Uterus (tissue), 4 donors: ENCODE measurements at places on chromosomes 1 and 21.

GRCh38 chr1:79852004-79852403 lies 845.5 kb upstream of the ADGRL4 start:
- DNase-seq, result no peak
- no peaks in the 10 kb centered on the region for H3K4me1 ChIP-seq
- no peaks in the 10 kb centered on the region for H3K27me3 ChIP-seq
- no peak overlapping the region for H3K4me3 ChIP-seq

DNA sequence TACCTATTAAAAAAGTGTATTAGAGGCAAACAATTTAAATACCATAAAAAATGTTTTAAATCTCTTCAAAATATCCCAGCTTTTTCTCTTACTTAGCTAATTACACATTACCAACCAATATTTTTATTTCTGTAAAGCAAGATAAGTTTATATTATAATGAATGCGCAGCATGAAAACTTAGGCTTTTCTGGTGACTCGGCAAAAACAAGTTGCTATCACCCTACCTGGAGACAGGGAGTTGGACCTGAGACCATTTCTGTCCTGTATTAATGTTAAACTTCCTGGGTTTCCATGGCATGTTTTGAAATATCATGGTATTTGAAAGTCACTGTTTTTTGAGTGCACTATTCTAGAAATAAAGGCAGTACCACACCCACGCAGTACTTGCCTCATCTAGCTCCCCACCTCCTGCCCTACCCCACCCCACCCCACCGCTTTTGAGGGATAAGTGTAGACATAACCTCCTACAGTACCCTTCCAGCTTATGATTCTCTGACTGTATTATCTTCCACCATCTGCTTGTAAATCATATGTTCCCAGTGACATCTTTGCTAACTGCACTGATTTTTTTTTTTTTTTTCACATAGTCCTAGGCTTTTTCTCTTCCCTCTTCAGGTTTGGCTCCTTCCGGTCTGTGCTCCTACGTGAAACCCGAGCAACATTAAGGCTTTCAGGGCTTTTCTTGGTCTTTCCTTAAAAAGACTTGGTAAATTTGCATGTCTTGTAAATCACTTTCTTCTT lies 77.5 kb downstream of the PHTF1 start:
- no peaks in the 10 kb centered on the region for H3K4me1 ChIP-seq
- no peaks in the 10 kb centered on the region for H3K36me3 ChIP-seq
- no peak for DNase-seq
- H3K27ac ChIP-seq, result no peak overlapping the region
- H3K4me3 ChIP-seq, result no peak overlapping the region

DNA sequence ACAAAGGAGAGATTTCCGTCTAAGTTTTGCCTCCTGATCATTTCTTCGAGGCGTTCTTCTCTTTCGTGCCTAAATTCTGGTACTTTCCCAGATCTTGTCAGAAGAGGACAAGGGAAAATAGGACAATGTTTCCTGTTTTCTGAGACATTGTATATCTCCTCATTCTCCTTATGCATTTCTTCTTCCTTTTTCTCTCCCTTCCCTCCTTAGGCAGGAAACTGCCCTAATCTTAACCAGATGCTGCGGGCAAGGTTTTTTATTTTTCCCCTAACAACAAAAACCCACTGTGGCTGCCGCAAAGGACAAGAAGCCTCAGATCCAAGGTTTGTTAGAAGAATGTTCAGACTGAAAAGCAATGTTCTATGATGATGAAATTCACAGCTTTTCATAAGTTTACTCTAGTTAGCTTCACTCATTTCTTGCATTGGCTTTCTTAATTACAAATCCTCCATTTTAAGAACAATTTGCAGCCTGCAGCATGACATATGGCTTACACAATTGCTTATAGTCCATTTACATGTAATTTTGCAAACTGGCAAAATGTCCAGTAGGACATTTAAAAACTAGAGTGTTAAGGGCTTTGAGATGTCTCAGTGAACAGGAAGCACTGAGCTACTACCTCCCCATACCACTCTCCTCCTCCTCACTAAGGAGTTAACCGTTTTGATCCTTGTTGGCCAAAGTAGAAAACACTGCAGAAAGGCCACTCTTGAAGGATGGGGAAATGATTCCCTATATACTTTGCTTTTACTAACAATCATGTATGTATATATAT lies 624 bp downstream of the CTSK start:
- no peaks in the 10 kb centered on the region for H3K27me3 ChIP-seq
- H3K27ac ChIP-seq, result peak overlapping the region; percentile 82
- H3K36me3 ChIP-seq, result no peaks in the 10 kb centered on the region
- no peak for DNase-seq
- peak overlapping the region; percentile 28 for H3K4me3 ChIP-seq

- no peaks in the 10 kb centered on the region for H3K36me3 ChIP-seq
- H3K4me1 ChIP-seq, result no peaks in the 10 kb centered on the region
- no peaks in the 10 kb centered on the region for H3K27me3 ChIP-seq
- H3K4me3 ChIP-seq, result peak overlapping the region; percentile 63
Measured at GRCh38 chr1:44212355-44213221, 683 bp upstream of the DMAP1 start.

- H3K36me3 ChIP-seq, result no peaks in the 10 kb centered on the region
- H3K4me1 ChIP-seq, result no peaks in the 10 kb centered on the region
- no peaks in the 10 kb centered on the region for H3K27me3 ChIP-seq
- no peak overlapping the region for H3K27ac ChIP-seq
Measured at GRCh38 chr1:107318932-107319331, 178.1 kb downstream of the NTNG1 start.

GRCh38 chr1:47262787-47263413 lies 30.9 kb upstream of the TAL1 start:
- no peaks in the 10 kb centered on the region for H3K27me3 ChIP-seq
- H3K36me3 ChIP-seq, result no peaks in the 10 kb centered on the region
- no peak overlapping the region for H3K27ac ChIP-seq
- no peaks in the 10 kb centered on the region for H3K4me1 ChIP-seq
- no peak overlapping the region for H3K4me3 ChIP-seq

DNA sequence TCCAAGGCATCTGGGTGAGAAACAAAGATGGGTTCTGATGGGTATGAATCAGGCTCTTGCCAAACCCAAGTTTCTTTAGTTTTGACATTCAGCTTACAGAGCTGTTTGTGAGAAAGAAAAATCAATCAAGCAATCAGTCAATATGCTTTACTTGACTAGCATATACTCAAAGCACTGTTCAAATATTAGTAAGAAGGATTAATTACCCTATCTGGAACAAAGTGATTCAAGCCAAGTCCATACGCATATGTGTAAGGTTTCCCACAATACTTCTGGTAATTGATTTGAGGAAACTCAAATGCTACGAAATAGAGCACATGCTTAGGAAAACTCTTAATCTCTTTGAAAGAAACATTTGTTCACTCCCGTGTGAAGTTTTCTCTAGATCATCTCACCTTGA lies 18.7 kb downstream of the RPE65 start:
- no peaks in the 10 kb centered on the region for H3K4me1 ChIP-seq
- H3K27me3 ChIP-seq, result no peaks in the 10 kb centered on the region
- no peak for DNase-seq
- no peaks in the 10 kb centered on the region for H3K36me3 ChIP-seq

DNA sequence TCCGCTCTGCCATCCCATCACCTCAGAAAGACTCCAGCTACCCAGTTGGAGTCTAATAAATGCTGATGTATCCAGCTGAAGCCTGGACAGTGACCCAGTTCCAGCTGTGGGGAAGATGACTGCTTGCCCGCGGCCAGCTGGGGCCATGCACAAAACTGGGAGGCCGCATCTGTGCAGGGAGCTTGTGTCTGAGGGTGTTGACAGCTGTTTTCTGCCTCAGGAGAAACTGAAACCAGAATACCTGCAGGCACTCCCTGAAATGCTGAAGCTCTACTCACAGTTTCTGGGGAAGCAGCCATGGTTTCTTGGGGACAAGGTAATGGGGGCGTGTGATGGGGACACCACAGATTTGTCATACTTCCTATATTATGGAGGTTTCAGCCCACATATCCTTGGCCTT lies 3.2 kb downstream of the GSTM2 start:
- no peak overlapping the region for H3K4me3 ChIP-seq
- H3K27me3 ChIP-seq, result no peaks in the 10 kb centered on the region
- H3K27ac ChIP-seq, result no peak overlapping the region

DNA sequence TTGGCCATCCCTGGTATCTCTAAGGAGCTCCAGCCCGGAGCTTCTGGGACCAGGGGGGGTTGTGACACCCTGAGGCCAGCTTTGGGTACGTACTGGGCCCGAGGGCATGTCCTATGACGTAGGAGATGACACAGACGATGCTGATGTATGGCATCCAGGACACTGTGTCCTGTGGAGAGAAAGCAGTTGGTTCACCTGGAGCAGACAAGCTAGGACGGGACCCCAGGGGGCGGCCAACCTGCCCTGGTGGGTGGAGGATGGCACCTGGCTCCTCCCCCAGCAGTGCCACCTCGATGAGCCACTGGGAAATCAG lies 12.1 kb upstream of the SLC2A7 start:
- no peak overlapping the region for H3K27ac ChIP-seq
- no peaks in the 10 kb centered on the region for H3K27me3 ChIP-seq
- H3K4me3 ChIP-seq, result no peak overlapping the region
- H3K4me1 ChIP-seq, result no peaks in the 10 kb centered on the region

DNA sequence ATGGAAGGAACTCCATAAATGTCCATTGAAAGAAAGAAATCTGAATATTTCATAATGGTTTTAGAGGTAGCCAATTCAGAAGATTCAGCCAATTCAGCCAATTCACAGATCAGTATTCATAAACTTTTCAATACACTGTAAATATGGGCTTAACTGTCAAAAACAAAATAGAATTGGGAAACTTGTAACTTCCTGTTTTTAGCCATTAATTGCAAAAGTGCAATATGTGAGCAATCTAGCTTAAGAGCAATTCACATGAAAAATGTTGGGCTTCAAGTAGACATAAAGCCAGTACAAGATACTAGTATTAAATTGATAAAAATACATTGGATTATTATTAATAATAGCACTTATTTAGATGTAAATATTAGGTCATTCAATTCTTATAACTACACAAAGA lies 27.5 kb upstream of the PLPPR4 start:
- no peaks in the 10 kb centered on the region for H3K4me1 ChIP-seq
- no peaks in the 10 kb centered on the region for H3K27me3 ChIP-seq
- H3K27ac ChIP-seq, result no peak overlapping the region
- no peaks in the 10 kb centered on the region for H3K36me3 ChIP-seq
- no peak for DNase-seq

- DNase-seq, result no peak
- no peaks in the 10 kb centered on the region for H3K4me1 ChIP-seq
- no peaks in the 10 kb centered on the region for H3K27me3 ChIP-seq
- no peaks in the 10 kb centered on the region for H3K36me3 ChIP-seq
- no peak overlapping the region for H3K4me3 ChIP-seq
Measured at GRCh38 chr1:50529510-50529909, 106.3 kb upstream of the DMRTA2 start.

DNA sequence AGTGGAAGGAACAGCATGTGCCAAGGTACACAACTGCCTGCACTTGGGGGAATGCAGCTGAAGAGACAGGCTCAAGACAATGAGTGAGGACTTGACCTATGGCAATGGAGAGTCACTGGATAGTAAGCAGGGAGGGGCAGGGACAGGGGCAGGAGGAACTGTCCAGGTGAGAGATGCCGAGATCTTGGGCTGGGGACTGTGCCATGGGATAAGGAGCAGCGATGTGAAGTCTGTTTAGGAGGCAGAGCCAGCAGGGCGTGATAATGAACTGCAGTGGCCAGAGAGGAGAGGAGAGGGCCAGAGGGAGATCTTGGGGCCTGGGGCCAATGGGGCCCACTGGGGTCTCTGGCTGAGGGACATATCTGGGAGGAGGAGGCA lies 17.8 kb upstream of the EPB41 start:
- H3K27ac ChIP-seq, result no peak overlapping the region
- H3K27me3 ChIP-seq, result no peaks in the 10 kb centered on the region
- H3K4me1 ChIP-seq, result no peaks in the 10 kb centered on the region
- H3K36me3 ChIP-seq, result no peaks in the 10 kb centered on the region
- no peak overlapping the region for H3K4me3 ChIP-seq

DNA sequence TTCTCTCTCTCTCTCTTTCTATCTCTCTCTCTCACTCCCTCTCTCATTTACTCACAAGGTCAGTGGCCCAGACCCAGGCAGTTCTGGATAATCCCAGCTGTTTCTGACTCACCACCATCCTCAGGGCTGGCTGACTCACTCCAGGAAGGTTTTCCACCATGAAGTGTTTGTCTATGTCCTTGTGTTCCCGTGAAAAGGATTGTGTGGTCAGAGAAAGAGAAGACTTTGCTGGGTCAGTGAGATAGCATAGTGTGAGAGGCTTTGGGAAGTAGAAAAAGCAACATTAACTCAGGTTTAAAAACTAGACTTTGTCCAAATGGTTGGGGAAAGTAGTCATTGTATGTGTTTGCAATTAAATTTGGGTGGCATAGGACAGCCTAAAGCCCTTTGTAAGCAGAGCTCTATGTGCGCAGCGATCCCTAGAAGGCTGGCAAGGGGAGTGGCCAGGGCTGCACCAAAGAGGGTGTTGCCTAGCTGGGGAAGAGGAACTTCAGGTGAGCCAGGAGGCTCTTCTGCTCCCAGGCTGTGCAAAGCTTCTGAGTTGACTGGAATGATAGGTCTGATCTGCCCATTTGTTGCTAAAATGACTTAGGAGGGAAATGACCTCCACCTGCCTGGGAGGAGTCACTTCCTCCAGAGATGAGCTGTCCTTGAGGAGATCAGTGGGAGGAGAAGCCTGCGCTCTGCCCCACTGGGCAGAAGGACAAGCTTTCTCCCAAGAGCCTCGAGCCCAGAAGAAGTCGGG lies 4.9 kb upstream of the CAPN2 start:
- H3K36me3 ChIP-seq, result no peaks in the 10 kb centered on the region
- H3K27me3 ChIP-seq, result no peaks in the 10 kb centered on the region
- H3K27ac ChIP-seq, result peak overlapping the region; percentile 88
- H3K4me3 ChIP-seq, result no peak overlapping the region

GRCh38 chr21:35563885-35564451 lies 496.4 kb downstream of the SETD4 start:
- no peak overlapping the region for H3K27ac ChIP-seq
- no peaks in the 10 kb centered on the region for H3K27me3 ChIP-seq
- H3K4me3 ChIP-seq, result no peak overlapping the region
- H3K36me3 ChIP-seq, result no peaks in the 10 kb centered on the region
- peak; percentile 15 for DNase-seq
- no peaks in the 10 kb centered on the region for H3K4me1 ChIP-seq

DNA sequence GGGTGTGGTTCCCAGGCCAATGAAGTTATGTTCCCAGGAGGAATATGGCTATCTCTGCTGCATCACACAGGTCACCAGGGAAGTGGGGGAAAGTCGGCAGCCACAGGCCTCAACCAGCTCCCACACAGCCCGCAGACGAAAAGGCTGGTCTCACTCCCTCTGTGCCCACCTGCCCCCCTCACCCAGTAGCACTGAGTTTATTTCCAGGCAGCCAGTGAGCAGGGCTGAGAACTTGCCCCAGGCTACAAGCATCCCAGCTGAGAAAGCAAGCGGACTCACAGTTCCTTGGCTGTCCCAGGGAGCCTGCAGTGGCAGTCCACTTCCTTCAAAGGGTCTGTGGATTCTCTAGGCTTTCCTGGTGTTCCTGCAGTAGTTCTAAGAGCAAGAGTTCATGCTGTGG lies 68.9 kb downstream of the SLC5A9 start:
- no peak overlapping the region for H3K4me3 ChIP-seq
- no peak overlapping the region for H3K27ac ChIP-seq
- H3K36me3 ChIP-seq, result no peaks in the 10 kb centered on the region
- DNase-seq, result no peak
- H3K4me1 ChIP-seq, result no peaks in the 10 kb centered on the region
